ENCODE measurements at places on chromosomes 1 and 21.

- DNase-seq = peak; percentile 51
Measured at GRCh38 chr21:29943885-29944284, 4.1 kb upstream of the GRIK1 start.

DNA sequence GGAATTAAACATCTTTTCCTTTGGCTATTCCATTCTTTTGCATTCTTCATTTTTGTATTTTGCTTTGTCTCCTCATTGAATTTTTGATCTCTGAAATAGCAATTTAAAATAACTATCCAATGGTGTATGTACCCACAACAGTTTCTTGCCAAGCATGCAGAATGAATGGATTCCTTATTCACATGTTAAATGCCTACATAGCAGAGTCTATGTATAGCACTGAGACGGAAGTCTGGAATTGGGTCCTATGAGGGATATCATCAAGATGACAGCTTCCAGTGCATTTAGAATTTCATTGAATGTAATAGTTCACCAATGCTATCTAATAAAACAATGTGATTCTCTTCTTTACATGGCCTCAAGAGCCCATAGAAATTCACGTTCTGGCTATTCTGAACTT is 97.5 kb downstream of the MRPS6 start:
- no peak for DNase-seq

- DNase-seq = no peak
Measured at GRCh38 chr1:89286549-89287180, 14.0 kb upstream of the GBP5 start.

DNA sequence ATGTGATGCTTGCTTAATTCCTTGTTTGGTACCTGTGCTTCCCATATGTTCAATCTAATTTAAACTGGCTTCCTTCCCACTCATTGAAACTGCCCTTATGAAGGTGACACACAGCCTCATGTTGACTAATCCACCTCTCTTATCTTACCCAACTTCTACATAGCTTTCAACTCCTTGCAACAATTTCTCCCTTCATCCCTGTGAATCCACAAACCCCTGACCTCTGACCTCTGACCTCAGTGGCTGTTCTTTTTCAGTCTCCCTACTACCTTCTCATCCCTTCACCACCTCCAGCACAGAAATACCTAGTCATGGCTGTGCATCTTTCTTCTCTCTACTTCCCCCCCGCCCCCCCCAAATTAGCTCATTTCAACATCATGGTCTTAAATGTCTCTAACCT is 144.5 kb downstream of the TTLL7 start:
- no peak for DNase-seq

DNA sequence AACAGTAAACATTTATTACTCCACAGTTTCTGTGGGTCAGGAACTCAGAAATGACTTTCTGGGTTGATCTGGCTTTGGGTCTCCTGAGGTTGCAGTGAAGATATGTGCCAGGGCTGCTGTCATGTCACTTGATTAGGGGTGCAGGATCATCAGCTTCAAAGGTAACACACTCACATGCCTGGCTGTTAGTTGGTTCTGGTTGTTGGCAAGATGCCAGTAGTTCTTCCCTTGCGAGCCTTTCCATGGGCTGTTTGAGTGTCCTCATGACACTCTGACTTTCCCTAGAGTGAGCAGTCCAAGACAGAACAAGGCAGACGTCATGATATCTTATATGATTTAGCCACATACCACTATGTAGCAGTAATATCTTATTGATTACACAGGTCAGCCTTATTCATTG is 1.8 kb downstream of the SWT1 start:
- no peak for DNase-seq

- no peak for DNase-seq
Measured at GRCh38 chr1:43874716-43875115, 58.9 kb upstream of the ARTN start.

DNA sequence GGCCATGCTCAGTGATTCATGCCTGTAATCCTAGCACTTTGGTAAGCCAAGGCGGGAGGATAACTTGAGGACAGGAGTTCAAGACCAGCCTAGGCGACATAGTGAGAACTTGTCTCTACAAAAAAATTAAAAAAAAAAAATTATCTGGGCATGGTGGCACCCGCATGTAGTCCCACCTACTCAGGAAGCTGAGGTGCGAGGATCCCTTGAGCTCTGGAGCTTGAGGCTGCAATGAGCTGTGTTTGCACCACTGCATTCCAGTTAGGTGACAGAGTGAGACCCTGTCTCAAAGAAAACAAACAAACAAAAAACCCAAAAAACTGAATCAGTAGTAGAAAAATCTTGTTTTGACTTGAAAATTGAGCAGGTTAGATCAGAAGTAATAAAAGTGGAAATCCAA is 67.1 kb upstream of the IPO9 start:
- DNase-seq = no peak

DNA sequence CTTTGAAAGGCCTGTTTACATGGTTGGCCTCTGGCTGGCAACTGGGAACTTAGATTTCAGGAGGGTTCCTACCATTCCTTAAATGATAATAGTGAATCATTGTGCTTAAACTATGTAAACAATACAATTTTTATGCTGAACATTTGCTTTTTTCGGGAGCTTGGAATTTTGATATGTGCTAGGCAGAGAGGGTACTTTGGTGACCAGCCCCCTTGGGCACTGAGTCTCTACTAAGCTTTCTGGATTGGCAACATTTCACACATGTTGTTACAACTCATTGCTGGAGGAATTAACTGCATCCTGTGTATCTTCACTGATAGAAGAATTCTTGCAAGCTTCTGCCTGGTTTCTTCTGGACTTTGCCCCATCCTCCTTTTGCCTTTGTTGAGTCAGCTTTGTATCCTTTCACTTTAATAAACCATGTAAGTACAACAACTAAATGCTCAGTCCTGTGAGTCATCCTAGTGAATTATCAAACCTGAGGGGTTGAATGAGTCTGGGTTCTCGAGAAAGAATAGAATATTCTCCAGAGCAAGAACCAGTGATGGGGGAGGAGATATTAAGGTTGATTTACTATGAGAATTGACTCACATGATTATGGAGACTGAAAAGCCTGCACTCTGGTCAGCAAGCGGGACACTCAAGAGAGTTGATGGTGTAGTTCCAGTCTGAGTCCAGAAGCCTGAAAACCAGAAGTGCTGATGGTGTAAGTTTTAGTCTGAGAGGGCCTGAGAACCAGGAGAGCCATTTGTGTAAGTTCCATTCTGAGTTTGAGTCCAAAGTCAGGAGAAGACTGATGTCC is 3.1 kb upstream of the SLC16A4 start:
- DNase-seq = no peak

DNA sequence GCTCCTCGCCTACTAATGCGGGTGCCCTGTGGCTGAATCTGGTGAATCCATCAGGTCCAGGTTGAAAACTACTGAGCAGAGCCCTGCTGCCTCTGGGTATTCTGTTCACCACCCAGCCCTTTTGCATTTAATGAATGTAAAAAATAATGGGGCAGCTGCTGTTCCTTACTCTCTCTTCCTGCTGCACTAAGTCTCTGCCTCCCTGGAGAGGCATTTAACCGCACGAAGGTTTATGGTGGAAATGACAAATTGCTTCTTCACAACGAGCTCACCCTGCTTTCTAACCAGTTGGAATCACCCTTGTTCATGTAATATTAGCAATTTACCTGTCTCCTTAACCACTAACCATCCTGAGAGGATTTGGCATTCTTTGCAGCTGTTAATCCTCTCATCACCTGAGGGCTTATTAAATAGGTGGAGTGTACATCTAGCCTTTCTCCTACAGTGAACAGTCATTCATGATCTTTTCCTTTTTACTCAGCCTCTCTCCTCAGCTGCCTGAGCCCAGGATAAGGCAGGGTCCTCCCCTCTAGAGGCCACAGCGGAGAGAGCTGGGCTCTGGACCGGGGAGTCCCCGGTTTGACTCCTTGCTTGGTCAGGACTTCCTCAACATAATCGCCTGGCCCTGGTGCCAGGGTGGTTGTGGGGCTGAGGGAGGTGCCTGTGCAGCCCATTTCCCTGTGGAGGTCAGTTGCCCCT is 97.6 kb downstream of the NOS1AP start:
- DNase-seq = no peak

- DNase-seq = no peak
Measured at GRCh38 chr21:31211836-31212235, 132.2 kb downstream of the TIAM1 start.

GRCh38 chr1:200862713-200863415 is 9.9 kb upstream of the GPR25 start:
- DNase-seq = no peak

DNA sequence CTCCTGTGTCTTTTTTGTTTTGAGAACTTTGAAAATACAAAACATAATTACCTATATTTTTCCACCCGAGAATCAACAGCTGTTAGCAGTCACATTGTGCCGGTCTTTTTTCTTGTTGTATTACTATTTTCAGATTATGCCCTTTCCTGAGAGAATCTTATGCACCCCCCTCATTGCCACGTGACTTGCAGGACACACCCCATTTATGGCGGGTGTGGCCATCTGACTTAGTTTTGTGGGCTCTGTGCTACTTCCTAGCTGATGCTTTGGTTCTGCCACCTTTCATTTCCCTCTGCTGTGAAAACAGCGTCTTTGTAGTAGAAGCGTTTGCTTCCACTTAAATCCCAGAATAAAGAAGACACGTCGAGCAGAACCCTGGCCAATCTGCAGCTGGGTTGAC is 82.8 kb upstream of the SOX13 start:
- no peak for DNase-seq

- DNase-seq = no peak
Measured at GRCh38 chr1:207883104-207883651, 27.7 kb downstream of the CD34 start.

GRCh38 chr1:25608488-25609178 is 8.0 kb upstream of the MAN1C1 start:
- DNase-seq = peak; percentile 92

DNA sequence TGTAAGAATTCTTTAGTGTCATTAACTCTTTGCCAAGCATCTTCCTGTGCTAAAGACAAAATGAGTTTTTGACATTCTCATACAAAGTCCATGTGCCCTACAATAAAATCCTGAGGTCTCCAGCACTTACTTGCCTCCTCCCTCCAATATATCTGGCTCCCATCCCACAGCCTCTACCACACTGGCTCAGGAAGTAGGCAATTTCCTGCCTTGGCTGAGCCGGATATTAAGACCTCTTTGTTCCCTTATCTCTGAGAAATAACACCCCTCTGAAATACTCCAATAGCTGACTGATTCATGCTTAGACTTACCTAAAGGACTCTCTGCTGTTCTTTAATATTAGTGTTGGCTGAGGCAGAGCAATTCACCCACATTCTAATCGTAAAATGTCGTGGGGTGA is 37.6 kb upstream of the GORAB start:
- peak; percentile 52 for DNase-seq

DNA sequence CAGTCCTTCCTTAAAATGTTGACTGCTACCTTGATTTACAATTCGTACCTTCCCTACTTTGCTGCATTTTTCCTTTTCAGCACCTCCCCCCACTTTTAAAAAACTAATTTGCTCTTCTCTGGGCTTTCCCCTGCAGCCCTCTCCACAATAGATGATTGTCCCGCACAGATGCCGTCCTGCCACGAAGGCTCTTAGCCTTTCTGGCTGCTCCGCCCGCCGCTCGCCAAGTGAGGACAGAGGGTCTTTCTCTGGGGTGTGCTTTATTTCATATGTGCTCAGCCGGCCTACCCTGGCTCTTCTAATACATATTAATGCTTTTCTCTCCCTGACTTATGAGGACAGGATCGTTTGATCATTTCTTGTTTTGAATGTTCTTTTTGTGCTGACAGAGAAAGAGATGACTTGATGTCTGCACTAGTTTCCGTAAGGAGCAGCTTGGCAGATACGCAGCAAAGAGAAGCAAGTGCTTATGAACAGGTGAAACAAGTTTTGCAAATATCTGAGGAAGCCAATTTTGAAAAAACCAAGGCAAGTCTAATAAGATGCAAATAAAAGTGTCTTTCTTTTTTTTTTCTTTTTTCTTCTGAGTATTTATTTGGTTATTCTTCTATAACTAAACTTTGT is 60.6 kb downstream of the SDCCAG8 start:
- DNase-seq = peak; percentile 60

DNA sequence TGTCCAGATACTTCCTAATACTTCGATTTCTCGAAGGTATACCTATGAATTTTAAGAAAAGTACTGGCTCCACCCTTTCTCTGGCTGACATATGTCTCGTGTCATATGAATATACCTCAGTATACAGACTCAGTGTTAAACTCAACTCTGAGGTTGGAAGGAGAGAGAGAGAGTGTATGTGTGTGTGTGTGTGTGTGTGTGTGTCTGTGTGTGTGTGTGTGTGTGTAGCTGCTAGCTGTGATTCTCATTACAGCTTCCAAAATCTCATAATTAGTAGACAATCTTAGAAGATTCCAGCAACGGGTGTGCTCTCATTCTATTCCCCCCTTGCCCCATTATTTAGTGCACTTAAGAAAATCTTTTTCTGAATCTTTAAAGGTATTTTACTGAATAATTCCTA is 380.3 kb upstream of the B3GALT2 start:
- no peak for DNase-seq

- DNase-seq = no peak
Measured at GRCh38 chr1:18895317-18895716, 7.0 kb downstream of the ALDH4A1 start.

DNA sequence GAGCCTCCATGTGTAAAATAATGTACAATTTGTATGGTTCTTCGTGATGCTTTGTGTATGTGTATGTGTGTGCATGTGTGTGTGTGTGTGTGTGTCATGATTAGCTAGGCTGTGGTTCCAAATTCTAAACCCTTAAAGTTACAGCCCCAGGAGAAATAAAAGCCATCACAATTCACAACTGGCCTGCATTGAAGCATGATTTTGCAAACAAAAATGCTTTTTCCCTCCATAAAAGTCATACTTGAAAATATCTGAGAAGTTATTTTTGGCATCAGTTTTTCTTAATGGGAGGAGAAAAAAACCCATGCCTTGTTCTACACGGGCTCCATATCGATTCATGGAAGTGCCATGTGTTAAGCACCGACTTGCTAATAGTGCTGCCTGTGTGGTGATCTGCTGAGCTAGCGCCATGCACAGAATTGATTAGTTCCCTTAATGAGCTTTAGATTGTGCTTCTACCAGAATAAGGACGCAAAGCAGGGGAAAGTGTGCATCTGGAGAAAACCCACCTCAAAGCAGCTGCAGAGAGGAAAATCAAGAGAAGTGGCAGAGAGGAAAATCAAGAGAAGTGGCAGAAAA is 207.3 kb downstream of the DSCAM start:
- DNase-seq = no peak

DNA sequence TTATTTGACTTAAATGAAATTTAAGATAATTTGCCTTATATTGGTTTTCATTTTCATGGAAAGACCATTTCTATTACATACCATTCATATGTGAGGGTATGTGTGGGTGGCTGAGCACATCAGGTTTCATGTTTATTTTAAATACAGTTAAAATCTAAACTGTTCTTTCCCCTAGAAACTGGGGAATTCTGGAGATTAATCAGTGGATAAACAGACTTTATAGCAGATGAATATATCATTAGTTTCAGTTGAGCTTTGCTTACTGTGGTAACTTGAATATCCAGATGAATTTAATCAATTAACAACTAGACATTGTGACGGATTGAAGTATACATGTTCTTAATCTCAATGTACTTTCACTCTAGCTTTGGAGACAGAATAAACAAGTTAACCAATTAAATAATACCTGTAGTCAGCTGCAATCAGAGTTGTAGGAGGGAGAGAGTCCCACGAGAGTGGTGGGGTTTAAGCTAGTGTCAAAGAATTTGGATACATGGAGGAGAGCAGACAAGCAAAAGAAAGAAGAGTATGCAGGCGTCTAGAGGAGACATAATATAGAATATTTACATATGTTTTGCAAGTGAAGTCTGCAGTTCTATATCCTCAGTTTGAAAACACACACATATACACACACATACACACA is 97.6 kb downstream of the PDE4B start:
- DNase-seq = no peak
